Stimulated activated CD4-positive, alpha-beta T cell treated with anti-CD3 and anti-CD28 coated beads, Interleukin-15, amount 100 ng/mL, for 48 hours (primary cell): ENCODE measurements at places on chromosomes 6 and 20.

GRCh38 chr6:159700970-159701369 is 7.9 kb upstream of the SOD2 start:
- no peak for DNase-seq

DNA sequence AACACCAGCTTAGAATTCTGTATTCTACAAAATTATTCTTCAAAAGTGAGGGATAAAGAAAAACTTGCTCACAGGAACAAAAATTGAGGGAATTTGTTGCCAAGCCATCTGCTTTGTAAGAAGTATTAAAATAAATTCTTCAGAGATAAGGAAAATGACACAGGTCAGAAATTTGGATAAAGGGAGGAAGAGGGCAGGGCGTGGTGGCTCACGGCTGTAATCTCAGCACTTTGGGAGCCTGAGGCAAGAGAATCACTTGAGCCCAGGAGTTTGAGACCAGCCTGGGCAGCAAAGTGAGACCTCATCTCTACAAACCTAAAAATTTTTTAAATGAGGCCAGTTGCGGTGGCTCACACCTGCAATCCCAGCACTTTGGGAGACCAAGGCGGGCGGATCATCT is 11.8 kb downstream of the SMIM28 start:
- no peak for DNase-seq

DNA sequence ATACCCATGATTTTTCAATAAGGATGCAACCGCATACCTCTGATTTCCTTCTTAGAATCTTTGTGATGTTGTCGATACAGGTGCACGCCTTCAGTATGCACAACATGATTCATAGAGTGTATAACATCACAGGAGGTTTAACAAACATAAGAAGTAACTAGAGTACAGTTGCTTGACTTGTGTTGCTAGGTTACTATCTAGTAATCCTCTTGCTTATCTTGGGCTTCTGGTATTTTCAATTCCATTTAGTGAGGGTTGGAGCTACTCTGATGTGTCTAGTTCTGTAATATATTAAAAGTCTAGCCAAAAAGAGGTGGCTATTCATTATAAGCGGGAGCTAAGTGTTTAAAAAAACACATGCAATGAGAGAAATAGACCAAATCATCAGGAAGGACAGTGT is 85.5 kb upstream of the TENT5A start:
- DNase-seq, result no peak

GRCh38 chr6:98834060-98835031 is at the start of gene POU3F2:
Gene POU3F2 (plus strand): TSS chr6:98834574. CDS start chr6:98834874, 300 bp downstream.
- DNase-seq, result peak; percentile 62

DNA sequence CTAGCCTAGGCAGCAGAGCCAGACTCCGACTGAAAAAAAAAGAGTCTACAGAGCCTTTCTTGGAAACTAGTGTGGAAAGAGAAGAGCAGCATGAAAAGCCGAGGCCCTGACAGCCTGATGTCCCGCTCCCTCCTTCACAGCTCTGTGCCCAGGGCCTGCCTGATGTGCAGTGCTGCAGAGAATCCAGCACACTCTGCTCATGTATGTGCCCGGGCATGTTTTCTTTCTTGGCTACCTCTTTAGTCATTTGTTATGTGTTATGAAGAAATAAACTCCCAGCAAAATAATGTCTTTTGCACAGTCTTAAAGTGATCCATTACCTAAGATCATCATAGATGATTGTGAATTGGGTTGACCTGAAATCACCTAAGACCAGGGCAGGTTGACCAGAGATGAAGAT is 78.1 kb upstream of the EZR start:
- DNase-seq, result no peak

DNA sequence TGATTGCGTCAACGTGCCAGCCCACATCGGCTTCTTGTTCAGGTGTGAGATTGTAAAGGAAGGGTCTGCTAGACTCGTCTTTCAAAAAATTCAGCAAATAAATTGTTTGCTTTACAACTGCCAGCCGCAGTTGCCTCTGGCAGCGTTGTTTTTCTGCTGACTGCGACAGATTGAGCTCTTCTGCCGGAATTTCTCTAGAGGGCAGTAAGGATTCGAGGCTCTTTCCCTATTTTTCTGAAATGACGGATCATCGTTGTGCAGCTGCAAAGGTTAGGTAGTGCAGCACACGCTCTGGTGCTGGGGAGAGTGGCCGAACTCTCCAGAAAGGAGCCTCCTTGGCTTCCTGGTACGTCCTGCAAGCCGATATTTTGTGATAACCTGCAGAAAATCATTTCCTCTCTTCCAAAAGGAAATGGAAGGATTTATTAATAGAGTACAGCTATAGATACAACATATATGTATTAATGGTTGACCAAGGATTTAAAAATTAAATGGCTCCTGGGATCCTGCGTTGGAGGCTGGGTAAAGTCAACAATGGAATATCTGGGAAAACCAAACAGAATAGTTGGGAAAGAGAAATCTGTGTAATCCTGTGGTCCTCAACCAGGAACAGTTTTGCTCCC is 121.9 kb upstream of the ZFP64 start:
- no peak for DNase-seq

GRCh38 chr6:143169440-143169839 is 108.8 kb downstream of the AIG1 start:
- DNase-seq, result no peak

GRCh38 chr6:117494283-117494682 is 11.8 kb downstream of the DCBLD1 start:
- no peak for DNase-seq

DNA sequence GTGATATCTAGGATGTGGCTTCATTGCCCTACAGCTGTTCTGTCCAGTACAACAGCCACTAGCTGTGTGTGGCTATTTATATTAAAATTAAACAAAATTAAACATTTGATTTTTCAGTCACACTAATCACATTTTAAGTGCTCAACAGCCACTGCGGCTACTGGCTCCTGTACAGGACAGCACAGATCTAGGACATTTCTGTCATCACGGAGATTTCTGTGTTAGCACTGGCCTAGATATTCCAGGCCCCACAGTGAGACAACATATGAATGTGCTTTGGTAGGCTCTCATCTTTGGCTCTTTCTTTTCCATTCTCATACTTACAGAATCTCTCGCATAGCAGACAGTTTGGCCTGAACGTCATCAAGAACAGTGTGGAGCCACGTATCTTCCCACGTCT is 48.4 kb upstream of the ZBTB24 start:
- no peak for DNase-seq

- peak; percentile 76 for DNase-seq
These were observed 66.2 kb upstream of the SNX9 start for GRCh38 chr6:157756708-157757429.

- no peak for DNase-seq
These were observed 114.4 kb upstream of the COL21A1 start for GRCh38 chr6:56361812-56362211.

GRCh38 chr20:40838509-40838908 is 149.5 kb upstream of the MAFB start:
- no peak for DNase-seq
